Stimulated activated CD8-positive, alpha-beta memory T cell treated with anti-CD3 and anti-CD28 coated beads, Interleukin-12 subunit alpha, Interleukin-12 subunit beta, amount 100 ng/mL, for 4 hours (primary cell): ENCODE measurements at places on chromosomes 1 and 21.

DNA sequence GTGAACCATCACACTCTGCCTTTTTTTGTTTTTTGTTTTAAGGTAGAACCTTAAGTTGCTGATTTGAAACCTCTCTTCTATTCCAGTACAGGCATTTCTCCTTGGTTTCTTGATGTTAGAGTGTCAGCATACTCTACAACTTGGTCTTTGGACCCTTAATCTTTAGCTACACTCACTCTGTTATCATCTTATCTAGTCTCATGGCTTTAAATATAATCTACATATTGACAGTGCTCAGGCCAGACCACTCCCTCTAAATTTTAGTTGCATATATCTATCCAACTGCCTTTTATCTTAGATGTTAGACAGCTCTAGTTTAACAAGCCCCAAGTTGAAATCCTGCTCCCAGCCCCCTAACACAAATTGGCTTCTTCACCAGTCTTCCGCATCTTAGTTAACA, 22.1 kb downstream of the NME7 start:
- DNase-seq, result no peak

DNA sequence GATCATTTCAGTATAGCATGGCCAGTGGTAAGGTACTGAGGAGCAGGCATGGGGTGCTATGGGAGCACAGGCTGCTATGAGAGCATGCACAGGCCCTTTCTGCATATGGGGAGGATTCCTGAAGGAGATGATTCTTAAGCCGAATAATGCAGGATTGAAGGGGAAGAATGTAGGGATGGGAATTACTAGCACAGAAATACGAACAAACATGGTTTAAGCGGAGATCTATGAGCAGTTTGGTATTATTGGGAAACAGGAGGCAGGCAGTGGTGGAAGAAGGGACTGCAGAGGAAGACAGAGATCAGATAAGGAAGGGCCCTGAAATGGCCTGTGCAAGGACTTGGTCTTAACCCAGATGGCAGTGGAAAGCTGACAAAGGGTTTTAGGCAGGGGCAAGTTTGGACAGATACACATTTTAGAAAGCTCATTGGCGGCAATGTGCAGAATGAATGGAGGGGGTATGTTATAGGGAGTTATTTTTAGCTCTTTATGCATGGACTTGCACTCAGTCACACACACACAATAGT, 1.7 kb downstream of the OSCP1 start:
- no peak for DNase-seq

GRCh38 chr1:226706684-226707083, 32.4 kb downstream of the ITPKB start:
- DNase-seq, result no peak

DNA sequence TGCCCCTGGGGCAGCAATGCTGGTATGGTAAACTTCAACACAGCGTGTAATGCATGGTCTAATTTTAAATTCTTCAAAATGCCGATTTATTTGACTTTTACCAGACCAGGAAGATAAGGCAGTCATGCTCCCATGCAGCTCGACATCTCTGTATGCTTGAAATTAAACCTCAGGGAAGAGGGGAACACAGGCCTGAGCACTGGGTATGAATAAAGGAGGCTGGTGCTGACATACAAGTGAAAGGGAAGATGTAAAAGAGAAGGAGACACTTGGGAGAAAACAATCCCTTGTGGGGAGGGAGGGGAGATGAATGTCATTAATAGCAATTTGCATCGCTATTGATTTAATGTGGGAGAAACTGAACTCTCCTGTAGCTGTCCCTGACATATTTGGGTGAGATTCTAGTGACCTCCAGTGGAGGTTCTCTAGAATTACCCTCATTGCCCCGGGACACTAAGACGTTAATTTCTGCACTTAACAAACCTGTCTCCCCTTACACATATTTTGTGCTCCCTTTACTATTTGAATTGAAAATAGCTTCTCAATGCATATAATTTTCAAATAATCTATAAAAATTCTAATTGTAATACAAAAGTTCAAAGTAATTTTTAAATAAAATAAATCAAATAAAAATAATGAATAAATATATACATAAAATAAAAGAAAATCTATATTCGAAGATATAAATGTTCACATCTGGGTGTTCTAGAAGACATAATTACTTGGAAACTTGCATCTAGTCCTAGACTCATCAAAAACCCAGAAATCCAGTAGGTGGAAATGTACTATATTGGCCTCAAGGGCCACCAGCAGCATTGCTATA, 283.1 kb downstream of the LMX1A start:
- DNase-seq, result no peak

- DNase-seq, result no peak
These were observed 1012.4 kb downstream of the AMY1C start for GRCh38 chr1:104761961-104762570.

DNA sequence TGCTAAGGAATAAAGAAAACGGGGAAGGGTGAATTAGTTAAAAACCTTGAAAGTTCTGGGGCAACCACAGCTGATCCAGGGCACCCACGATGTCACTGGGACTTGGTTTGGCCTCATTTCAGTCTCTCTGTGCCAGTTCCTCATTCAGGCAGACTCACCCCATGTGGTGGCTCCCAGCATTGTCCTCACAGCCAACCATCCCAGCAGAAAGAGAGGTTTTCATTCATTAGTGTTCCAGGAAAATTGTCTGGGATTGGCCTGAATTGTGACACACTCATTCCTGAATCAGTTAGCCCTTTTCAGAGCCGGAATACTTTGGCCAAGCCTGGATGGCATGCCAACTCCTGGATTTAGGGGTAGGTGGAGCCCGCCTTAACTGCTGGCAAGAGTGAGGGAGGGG, 367.7 kb downstream of the PRDM2 start:
- no peak for DNase-seq

DNA sequence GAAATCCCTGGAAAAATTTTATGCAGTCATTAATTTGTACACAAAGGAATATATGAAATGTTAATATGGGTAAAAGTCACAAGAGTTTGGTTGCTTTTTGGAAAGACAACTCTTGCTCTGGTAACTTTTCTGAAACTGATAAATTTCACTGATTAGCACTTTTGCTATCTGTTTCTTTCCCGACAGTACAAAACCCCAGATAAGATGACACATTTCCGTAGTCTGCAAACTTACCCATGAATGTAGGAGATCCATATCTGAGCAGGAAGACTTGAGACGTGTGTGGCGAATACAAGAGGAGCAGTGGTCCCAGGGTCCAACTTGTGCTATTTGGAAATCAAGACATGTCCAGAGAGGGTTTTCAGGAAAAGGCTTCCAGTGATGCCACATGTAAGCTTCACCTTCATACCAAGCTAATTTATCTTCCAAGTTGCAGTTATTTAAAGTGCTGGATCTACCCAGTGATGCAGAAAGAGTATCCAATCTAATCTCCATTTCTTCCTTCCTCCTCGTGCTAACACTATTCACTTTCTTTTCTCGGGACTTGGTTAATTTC, 35.9 kb upstream of the SAMSN1 start:
- DNase-seq, result no peak

DNA sequence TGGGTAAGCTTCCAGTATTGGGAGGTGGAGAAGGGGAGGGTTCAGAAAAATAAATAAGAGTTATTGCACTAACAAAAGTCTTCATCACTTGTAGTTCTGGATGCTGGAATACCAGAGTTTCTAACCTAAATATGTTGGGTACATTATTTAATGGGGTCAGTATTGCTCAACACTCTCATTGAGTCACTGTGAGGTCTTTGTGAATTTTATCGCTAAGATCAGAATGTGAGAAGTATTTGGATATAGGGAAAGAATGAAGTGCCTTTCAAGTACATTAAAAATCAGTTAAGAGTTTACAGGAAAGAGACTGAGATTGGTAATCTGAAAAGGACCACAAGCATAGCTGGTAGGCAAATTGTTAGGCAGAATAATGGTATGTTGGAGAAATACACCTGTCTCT, 8.8 kb downstream of the SNRPE start:
- no peak for DNase-seq

DNA sequence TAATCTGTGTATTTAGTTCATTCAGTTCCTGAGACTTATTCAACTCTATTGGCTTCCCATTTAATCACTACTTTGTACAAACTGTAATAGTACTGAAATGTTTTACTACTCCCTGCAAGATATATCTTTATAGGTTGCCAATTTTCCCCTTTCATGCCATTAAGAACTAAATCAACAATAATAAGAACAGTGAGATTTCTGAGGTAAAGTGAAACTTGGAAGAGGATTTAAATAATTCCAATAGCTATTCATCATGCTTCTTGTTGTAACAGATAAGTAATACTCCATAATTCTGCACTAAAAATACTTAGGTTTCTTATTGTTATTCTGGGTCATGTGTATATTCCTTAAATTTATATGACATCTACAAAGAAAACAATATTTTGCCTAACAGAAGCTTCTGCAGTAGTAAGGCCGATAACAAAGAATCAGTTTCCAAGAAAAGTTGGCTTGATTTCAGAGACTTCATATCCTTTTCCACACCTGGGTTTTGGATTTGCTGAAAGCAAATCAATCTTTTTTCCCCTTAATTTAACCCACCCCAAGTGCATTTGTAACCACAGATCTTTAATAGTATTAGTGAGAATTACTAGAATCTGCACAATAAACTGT, 258.3 kb downstream of the FAF1 start:
- DNase-seq, result no peak

DNA sequence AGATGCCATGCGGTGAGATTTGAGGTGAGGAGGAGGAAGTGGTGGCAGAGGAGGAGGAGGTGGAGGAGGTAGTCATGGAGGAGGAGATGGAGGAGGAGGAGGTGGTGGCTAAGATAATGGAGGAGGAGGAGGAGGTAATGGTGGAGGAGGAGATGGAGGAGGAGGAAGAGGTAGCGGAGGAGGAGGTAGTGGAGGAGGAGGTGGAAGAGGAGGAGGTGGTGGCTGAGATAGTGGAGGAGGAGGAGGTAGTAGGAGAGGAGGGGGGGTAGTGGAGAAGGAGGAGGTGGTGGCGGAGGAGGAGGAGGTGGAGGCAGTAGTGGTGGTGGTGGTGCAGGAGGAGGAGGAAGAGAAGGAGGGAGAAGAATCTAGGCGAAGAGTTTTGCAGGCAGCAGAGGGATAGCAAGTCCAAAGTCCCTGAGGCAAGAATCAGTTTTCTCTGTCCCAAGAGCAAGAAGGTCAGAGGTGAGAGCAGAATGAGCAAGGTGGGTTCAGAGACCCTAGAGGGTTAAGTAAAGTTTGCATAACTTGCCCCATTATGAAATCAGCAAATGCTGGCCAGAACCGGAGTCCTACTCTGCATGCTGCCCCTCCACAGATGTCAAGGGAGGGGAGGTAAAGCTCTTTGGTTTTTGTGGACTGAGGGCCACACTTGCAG, 38.9 kb upstream of the GNPAT start:
- no peak for DNase-seq
